ENCODE measurements at places on chromosomes 2 and 18.

DNA sequence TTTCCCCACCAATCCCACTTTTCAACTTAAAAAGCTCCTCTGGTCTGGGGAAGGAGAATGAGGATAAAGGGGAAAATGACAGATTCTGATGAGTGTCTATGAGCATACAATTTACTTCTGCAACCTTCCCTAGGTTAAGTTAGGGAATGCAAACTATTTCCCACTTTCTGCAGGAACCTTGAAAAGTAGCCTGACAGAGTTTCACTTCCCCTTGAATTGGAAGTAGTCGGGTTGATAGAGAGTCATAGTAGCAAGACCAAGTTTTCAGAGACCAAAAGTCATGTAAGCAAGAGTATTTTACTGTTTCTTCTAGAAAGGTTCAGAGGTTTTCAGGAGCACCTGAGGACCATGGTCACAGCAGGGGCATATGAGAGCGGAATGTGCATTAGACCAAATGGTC lies 815.1 kb downstream of the CPS1 start:
- no peak for DNase-seq

- no peak for DNase-seq
Observed at GRCh38 chr2:138615257-138615656, 113.7 kb downstream of the SPOPL start.

DNA sequence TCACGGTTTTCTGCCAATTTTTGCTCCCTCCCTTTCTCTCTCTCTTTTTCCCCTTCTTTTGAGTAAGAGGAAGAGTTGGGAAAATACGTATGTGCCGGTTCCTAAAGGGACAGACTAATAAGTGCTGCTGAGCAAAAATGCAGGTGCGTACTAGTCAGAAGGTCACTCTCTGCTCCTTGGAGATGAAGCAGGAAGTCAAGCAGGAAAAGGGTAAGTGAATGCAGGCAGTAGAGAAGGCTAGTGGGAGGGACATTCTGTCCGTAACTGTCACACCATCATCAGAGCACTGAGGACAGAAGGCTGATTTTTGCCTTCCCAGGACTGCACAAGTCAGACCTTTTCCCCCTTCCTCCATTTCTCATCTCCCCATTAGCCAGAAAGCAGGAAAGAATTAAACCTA lies 105.7 kb downstream of the CDH2 start:
- no peak for DNase-seq

DNA sequence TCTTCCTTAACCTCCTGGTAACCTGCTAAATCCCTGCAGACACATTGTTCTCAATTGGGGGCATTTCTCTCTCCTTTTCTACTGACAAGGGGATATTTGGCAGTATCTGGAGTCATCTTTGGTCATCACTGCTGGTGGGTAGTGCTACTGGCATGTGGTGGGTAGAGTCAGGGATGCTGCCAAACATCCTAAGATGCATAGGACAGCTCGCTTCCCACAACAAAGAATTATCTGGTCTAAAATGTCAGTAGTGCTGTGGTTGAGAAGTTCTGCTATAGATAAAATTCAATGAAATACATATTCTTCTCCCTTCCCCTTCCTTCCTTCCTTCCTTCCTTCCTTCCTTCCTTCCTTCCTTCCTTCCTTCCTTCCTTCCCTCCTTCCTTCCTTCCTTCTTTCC lies 18.7 kb upstream of the LHCGR start:
- no peak for DNase-seq

DNA sequence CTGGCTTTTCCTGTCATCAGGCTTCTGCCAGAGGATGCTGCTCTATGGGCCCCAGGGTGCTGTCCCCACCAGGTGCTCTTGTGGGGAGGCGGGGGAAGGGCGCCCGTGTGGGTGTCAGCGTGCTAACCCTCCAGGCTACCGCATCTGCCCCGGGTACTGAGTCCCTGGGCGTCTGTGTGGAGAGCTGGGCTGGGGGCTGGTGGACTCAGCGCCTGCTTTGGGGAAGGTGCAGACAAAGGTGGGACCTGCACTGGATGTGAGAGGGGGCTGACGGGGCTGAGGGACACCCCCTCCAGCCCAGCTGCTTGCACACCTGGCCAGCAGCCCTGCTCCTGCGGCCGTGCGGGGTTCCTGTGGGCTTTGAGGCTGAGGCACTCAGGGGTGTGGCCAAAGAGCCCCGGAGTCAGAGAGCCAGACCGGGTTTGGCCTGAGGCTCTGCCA lies 120.7 kb upstream of the PXDN start:
- no peak for DNase-seq

- DNase-seq = no peak
Observed at GRCh38 chr18:48702346-48703027, 163.7 kb downstream of the CTIF start.

- no peak for DNase-seq
Observed at GRCh38 chr2:162537651-162538050, 193.7 kb downstream of the GCA start.

DNA sequence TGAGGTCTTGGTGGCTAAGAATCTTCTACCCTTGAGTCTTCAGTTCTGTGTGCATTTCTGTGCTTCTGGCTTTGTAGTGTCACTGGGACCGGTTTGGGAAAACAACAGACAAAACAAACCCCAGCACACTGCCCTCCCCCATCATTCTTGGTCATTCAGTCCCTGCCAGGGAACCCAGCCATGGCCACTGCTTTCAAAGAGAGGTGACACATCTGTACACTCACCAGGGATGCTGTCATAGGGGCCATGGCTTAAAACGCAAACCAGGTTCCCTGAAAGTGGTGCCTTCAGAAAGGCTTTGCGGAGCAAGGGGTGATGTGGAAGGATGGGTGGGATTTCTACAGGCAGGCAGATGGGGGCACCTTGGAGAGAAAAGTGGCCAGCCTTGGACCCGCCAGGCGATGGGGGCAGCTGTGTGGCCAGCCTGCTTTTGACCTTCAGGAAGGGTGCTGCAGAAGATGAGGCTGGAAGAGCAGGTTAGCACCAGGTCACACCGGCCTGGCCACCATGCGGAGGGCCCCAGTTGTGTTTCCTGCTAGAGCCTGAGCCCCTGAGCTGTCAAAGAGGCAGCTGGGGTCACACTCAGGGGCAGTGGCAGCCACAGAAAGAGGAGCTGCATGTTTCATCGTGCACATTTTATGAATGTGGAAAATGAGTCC lies 101.3 kb downstream of the INHBB start:
- DNase-seq = no peak

- DNase-seq = no peak
Observed at GRCh38 chr2:127034883-127035611, 71.9 kb downstream of the BIN1 start.

- DNase-seq = no peak
Observed at GRCh38 chr2:100403722-100404121, 13.7 kb downstream of the CHST10 start.

DNA sequence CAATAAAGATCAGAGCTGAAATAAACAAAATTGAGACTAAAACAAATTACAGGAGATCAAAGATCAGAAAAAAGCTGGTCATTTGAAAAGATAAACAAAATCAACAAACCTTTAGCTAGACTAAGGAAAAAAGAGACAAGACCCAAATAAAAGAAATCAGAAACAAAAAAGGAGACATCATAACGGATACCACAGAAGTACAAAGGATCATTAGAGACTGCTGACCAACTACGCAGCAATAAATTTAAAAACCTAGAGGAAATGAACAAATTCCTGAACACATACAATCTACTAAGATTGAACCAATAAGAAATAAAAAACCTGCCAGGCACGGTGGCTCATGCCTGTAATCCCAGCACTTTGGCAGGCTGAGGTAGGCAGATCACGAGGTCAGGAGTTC lies 33.7 kb downstream of the USP34 start:
- no peak for DNase-seq

DNA sequence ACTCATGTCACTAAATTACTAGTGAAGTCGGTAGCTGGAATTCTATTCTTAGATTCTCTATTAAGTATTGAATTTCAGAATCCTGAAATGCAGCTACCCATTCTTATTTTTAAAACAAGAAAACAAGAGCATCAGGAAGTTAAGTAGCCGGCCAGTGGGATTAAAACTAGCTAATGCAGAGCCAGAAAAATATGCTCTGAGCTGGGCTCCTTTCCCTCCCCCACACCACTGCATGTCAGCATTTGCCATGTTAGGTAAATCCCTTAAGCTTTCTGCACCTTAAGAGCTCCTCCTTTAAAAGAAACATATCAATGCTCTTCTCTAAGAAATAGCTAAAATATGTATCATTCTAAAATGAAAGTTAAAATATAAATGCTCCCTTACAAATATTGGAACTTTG lies 72.2 kb upstream of the MFF start:
- no peak for DNase-seq

DNA sequence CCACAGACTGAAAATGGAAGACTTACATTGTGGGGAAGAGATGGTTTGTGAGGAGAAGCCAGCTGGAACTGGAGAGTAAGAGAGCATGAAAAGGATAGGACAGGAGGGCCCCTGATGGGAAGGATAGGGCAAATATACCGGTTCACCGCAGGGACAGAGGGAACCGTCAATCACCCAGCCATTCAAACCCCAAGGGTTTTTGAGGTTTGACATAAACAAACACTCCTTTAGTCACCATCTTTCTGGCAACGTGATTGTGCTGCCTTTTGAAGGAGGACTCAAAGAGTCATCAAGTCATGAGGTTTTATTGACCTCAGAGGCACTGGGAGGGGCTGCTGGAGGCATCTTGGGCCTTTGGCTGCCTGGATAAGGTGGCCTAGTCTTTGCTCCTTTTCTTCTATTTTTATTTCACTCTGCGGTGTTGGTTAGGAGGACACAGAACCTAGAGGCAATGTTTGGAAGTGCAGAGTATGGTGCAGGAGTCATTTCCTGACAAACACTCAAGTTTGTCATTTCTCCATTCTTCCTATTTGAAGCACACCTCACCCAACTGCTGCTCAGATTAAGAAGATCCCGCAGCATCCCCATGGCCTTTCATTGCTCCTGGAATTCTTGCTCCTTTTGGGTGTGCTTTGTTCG lies 487.3 kb upstream of the SPRED2 start:
- DNase-seq = no peak

- no peak for DNase-seq
Observed at GRCh38 chr2:229715895-229716507, 1.6 kb upstream of the DNER start.

GRCh38 chr2:1546023-1546591 lies 132.8 kb downstream of the TPO start:
- DNase-seq = peak; percentile 58

DNA sequence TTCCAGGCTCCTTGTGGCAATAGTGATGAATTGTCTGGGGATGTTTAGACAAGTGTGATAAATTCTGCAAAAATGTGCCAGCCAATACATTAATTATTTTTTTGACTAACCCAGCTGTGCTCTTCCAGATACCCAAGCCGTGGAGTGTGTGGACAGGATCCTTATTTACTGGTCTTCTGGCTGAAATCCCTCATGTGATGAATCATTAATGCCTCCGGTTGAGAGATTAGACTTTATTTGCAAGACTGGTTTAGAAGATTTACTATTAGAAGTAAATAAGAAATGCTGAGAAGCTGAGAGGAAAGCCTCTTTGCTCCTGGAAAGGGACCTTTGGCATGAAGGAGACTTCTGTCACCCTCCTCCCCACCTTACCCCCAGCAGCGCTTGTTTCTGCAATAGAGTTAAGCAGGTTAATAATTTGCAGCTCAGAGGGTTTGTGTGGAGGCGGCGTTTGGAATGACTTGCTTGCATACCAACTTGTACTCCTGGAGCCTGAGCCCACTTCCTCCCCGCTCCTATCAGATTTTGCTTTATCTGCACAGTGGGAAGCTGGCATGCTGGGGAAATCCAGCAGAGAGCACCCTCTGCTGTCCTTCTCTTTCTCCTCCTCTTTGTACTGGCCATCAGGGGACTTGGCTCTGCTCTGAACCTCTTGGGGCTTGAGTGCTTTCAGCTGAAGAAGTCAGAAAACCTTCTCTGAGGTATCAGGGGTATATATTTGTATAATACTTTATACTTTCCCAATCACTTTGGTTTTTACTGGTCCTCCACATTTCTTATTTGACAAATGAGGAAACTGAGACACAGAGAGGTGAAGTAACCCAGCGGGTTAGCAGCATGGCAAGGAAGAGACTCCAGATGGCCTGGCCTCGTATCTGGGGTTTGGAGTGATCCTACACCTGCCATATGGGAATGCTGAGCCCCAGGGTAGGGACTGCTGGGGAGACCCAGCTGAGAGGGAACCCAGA lies 16.3 kb downstream of the SLC3A1 start:
- DNase-seq = no peak

DNA sequence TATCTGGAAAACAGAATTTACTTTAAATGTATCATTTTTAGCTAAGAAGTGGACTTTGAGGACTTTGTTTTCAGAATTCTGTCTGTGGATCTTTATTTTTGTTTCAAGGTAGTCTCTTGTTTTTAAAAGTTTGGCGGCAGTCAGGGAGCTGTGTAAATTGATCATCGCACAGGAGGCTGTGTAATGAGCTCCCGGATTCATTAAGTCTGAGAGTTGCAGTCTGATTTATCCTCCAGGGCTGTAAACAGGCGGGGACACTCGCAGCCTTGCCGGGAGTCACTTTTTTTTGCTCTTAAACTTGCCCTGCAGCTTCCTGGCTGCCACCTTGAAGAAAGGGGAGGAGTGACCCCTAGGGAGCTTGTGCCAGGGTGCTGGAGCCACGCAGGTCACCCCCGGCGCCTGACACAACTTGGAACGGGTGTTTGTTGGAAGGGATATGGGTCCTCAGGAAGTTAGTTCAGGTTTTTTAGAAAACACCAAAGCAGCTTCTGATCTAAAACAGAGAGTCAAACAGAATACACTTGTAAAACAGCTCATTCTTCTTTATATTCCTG lies 76.2 kb downstream of the DCDC2C start:
- no peak for DNase-seq

DNA sequence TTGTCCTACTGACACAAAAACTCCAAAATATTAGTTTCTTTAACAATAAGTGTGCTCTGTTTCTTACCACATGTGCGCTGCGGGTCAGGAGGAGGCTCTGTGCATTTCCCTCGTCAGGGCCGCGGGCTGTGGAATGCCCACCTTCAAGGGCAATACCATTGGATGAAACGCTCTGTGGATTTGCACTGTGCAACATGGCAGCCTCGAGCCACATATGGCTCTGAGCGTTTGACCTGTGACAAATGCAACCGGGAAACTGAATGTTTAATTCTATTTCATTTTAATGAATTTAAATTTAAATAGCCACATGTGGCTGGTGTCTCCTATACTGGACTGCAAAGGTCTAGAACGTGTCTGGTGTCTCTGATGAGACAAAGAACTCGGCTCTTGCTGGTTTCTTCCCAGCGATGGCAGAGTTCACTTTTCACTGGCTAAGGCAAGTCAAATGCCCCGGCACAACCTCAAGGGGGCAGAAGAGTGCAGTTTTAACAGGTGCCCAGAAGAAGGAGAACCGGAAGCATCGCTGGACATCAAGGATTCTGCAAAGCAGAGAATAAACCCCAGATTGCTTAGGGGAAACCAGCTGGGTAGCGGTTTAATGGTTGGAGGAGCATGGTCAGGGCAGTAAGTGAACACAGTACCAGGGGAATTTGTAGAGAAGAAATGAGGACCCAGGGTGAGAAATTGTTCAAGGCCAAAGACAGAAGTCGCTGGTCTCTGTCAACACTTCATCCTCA lies 37.0 kb upstream of the TMEM18 start:
- DNase-seq = no peak

DNA sequence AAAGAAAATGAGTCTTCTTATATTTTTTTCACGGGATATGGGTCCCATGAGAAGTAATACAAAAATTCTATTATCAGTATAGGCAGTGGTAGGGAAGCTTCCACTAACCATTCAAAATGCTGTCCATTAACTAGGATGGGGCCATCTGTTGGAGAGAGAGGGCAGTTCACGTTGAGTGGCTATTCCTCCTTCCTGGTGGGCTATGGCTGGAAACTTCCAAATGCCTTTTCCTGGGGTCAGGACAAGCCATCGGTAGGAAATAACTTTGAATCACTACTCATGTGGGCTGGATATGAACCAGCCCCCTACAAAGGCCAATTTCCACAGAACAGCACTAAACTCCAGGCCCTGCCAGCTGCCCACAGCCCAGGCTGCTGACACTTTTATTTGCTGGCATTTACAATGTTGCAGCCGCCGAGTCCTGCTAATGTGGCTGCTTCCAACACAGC lies 156.1 kb upstream of the HNRNPA3 start:
- no peak for DNase-seq
